HCEC 1CT (cell line): ENCODE measurements at places on chromosomes 11 and 22.

- peak; percentile 68 for DNase-seq
These were observed 2.3 kb downstream of the KRTAP5-11 start for GRCh38 chr11:71580057-71581003.

- DNase-seq, result no peak
These were observed 499 bp downstream of the LRRC56 start for GRCh38 chr11:537622-538430.

DNA sequence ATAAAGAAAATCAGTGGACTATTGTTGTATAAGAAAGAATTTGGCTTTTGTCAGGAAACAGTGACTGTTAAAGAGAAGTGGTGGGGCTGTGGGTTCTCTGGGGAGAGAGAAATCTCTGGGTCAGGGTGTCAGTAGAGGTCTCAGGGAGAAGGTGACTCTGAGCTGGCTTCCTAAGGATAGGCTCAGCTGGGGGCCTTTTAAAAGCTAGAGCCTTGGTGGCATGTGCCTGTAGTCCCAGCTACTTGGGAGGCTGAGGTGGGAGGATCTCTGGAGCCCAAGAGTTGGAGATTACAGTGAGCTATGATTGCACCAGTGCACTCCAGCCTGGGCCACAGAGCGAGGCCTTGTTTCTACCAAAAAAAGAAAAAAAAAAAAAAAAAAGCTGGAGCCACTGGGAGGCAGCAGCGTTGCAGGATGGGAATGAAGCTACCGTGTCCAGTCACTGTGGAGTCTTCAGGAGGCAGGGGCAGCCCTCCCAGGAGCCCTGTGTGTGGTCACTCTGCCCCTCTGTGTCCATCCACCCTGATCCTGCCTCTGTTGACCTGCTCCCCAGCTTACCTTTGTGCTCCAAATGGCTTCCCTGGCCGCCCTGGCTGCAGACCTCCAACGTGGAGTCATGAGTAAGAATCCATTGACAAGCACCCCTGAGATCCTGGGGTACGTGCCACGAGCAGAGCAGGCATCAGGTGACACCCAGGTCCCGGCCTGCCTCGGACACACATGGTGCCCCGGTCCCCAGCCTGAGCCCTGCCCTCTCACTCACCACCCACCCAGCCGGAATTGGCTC lies 5.4 kb upstream of the MIF start:
- peak; percentile 58 for DNase-seq

- DNase-seq, result no peak
These were observed 27.1 kb downstream of the VPS37C start for GRCh38 chr11:61133956-61134662.

GRCh38 chr11:57618438-57618837 lies 21.0 kb downstream of the SERPING1 start:
- DNase-seq, result no peak

- DNase-seq, result no peak
These were observed 21.8 kb upstream of the OPCML start for GRCh38 chr11:133553885-133554740.

DNA sequence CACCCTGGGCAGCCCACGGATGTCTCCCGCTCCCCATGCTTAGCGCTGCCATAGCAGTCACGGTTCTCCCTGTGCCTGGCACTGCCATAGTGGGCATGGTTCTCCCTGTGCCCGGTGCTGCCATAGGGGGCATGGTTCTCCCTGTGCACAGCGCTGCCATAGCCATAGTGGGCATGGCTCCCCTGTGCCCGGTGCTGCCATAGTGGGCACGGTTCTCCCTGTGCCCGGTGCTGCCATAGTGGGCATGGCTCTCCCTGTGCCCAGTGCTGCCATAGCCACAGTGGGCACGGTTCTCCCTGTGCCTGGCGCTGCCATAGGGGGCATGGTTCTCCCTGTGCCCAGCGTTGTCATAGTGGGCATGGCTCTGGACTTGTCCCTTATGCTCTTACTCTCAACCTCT lies 19.9 kb upstream of the ARAP1 start:
- DNase-seq, result no peak

DNA sequence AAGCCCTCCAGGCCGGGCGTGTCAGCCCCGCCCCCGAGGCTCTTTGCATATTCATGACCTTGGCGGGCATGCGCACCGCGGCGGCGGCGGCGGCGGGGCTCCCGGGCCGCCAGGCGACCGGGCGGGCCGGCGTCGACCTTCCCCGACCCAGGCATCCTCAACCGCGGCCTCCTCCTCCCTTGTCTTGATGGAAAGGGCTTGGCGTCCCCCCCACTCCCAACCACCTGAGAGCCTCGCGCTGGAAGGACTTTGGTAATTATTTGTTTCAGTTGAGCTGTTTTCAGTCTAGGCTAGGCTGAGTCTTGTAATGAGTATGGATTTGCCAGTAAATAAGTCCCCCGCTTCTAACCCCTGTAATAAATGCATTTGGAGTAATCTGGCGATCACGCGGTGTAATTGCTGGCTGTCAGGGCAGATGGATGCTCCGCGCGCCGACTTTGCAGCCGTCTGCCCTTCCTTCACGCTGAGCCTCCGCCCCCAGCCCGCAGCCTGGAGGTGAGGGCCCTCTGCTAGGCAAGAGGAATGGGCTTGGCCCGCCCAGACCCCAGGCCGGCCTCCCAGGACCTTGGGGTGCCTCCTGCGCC lies 25.2 kb downstream of the FLRT1 start:
- DNase-seq, result no peak

DNA sequence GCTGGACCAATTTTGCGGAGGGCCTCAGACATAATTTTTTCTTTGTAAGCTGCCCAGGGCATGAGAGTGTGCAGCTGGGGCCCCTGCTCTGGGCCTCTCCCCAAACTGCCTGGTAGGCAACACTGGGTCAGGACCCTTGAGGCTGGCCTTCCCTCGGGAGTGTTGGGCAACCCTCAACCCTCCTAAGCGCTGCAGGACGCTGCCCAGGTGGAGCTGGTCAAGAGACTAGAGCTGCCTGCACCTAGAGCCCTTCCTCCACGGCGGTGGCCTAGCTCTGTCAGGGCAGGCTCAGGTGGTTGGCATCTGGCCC lies 505 bp upstream of the TMEM132A start:
- DNase-seq, result no peak

GRCh38 chr22:28917747-28918549 lies 34.6 kb downstream of the ZNRF3 start:
- no peak for DNase-seq

DNA sequence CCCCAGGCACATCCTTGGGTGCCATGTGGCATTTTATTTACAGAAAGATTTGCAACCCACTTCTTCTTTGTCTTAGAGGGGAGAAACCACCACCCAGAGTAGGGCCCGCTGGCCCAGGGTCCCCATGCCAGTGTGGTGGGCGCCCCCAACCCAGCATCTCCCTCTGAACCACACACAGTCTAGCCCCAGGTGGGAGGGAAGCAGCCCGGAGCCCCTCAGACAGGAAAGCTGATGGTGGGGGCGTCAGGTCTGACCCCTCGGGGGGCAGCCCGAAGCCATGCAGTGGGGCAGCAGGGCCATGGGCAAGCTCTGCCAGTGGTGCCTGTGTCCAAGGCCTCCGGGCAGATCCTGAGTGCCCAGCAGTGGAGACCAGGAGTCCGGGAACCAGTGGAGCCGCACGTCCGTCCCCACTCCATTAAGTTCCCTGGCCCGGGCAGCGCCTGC lies 11.7 kb downstream of the TRPM5 start:
- no peak for DNase-seq

GRCh38 chr11:41997844-41998401 lies 538.5 kb upstream of the LRRC4C start:
- DNase-seq, result no peak

- peak; percentile 89 for DNase-seq
These were observed 59.6 kb downstream of the PISD start for GRCh38 chr22:31602259-31602952.

DNA sequence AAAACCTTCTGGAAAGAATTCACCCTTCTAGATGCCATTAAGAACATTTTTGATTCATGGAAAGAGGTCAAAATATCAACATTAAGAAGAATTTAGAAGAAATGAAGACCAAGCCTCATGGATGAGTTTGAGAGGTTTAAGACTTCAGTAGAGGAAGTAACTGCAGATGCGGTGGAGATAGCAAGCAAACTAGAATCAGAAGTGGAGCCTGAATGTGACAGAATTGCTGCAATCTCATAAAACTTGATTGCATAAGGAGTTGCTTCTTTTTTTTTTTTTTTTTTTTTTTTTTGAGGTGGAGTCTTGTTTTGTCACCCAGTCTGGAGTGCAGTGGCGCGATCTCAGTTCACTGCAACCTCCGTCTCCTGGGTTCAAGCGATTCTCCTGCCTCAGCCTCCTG lies 51.6 kb downstream of the MS4A13 start:
- DNase-seq, result no peak

GRCh38 chr11:121459413-121460017 lies 6.7 kb upstream of the SORL1-AS1 start:
- no peak for DNase-seq

DNA sequence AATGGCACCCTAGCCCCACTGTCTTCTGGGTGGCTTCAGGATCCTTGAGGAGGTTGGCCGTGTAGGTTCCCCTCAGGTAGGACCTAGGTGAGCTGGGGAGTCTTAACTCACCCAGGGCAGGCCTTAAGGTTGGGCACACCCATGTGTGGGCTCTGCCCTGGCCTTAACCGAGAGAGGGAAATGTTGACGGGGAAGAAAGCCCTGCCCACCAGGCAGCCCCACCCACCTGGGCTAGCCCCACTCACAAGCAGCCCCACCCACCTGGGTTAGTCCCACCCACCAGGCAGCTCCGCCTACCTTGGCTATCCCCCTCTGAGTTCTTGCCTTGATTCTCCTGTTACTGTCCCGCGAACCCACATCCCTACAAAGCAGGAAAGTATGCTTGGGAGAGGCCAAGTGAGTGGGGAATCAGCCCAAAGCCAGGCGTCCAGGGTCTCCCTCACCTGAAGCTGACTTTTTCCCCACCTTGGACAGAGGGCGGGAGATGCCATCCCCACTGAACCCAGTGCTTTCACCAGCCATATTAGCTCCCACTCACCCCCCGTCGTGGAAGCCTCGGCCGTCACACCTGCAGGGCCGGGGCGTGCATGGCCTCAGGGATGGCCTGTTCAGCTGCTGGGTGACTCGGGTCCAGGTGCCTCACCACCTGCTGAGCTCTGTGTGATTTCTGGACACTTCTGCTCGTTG lies at the start of gene MYEOV:
Gene MYEOV, plus strand, starts transcription at position 337 of the 687 bp plus-strand sequence. CDS start 1,200 bp downstream, outside the sequence.
- peak; percentile 22 for DNase-seq

- DNase-seq, result peak; percentile 50
These were observed 2.0 kb downstream of the PNPLA5 start for GRCh38 chr22:43889860-43890253.

DNA sequence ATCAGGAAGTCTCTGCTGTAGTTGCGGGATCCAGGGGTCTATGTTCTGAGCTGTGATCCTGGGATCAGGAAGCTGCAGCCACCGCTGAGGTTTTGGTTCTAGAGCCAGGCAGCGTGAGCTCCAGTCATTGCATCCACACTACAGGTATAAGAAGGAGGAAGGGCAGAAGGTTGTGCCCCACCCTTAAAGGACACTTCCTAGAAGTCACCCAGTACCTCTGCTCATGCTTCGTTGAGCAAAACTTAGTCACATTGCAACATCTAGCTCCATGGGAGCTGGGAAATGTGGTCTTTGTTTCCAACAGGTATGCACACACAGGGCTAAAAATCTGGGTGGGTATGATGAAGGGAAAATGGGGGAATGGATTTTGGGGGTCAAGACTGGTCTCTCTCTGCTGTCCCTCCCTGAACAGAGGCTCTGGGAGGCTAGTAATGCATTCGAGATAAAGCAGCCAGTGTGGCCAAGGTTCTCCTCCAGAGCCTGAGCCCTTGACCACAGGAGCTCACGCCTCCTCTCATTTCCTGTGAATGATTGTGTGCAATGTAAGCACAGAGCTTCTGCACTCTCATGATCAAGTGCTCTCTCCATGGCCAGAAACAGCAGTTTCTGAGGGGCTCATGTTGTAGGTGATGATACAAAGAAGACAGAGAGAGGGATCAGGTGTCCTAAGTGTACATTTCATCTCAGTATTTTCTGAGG lies 86.8 kb upstream of the OR4B1 start:
- DNase-seq, result no peak

DNA sequence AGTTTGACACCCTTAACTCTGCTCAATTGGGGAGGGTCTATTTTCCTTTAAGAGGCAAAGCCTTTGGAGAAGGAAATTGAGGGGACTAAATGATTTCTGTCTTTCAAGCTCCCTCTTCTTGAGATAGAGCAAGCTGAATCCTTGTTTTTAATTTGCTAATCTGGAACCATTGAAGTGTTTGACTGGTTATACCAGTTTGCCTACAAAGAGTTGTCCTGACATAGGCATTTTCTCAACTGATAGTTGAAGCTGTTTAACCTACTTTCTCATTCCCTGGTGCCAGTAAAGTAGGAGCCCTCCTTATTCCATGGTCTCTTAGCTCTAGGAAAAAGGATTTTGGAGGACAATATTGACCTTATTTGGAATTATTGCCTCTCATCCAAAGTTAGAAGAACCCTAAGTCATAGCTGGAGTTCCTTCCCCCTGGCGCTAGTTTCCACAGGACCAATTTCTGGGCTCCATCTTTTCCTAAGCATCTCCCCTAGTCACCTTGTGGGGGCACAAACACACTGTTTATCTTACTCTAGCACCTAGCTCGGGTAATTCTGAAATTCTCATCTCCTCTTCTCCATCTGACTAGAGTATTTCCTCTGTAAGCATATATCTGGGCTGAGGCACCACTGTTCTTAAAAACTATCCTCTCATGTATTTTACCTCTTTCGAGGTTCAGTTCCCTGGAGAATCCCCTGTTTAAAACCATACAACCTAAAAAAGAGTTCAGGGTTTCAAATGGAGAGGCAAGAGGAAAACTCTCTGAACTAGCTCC lies 7.4 kb downstream of the ZDHHC5 start:
- no peak for DNase-seq

- no peak for DNase-seq
These were observed 65.1 kb downstream of the PARVG start for GRCh38 chr22:44245867-44246266.

DNA sequence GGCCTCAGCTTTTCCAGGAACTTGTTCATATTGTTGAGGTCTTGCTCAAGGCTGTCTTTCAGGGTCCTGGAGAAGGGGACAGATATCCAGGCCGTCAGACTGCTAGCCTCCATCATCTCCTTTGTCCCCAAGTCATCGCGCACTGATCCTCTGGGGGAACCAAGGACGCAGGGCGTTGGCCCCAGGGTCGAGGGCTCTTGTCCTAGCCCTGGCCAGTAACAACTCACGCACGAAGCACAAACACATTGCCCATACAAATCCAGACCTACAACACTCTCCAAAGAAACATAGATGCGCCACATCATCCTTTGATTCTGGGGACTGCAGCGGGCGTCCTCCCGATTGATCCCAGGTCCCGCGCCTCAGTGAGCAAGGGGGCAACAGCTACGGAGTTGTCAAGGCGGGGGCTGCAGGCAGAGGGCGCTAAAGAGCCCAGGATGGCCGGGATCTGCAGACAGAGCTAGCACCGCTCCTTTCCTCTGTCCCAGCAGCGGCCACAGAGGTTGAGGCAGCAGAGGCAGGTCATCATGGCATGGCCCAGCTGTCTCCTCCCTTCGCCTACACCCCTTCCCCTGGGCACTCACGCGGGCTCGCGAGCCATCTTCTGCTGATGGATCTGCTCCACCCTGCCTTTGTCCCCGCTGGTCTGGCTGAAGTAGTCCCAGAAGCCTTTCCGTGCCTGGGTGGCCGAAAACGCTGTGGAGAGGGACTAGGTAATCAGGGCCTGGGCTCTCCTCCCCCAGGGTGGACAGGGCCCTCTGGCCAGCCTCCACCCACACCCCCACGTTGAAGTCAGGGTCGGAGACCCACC lies 472 bp downstream of the APOA5 start:
- peak; percentile 45 for DNase-seq

- no peak for DNase-seq
These were observed 55.9 kb downstream of the BMAL1 start for GRCh38 chr11:13333456-13333957.

GRCh38 chr11:113728814-113729213 lies 22.7 kb upstream of the TMPRSS5 start:
- DNase-seq, result peak; percentile 5
